ENCODE measurements at places on chromosomes 7 and 10.

DNA sequence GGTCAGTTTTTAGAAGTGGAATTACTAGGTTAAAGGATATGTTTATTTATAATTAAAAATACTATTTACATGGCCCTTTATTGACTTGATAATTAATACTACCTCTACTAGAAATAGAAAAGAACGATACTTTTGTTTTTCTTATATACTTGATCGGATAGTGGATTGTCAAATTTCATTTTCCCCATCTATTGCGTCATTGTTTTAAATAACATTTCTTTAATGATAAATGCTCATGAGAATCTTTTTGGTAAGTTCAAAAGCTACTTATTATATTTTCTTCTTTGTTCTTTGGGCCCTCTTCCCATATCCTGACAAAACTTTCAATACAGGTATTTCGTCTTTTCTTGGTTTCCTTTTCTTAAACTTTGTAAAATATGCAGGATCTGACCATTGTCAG is 392.4 kb downstream of the PHF14 start:
- DNase-seq, result no peak

DNA sequence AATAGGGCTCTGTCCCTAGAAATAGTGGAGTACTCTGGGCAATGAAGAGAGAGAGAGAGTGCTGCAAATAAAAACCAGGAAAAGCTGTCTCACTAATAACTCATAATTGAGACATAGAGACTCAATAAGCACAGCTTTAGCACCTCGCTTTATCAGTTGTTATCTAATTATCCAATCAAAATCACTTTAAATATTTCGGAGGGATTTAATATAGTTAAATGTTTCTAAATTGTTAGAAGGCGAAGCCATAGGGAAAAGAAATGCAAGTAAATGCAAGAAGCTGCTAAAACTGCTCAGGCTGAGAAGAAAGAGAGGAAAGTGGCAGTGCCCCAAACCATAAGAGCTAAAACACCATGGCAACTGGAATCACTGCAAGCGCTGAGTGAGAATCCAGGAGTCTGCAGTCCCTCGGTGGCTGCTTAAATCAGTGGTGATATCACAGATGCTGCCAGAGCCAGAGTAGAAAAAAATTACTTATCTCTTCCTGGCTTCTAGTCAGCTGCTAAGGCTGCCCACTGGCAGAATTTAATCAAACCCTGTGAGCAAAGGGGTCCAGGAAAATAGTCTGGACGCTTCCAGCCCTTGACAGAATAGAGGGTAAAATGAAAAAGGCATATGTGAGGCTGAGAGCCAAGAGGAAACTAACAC is 150.4 kb upstream of the CHRM2 start:
- no peak for DNase-seq

- DNase-seq, result no peak
These were observed 60.7 kb upstream of the SLC13A1 start for GRCh38 chr7:123260428-123260960.

DNA sequence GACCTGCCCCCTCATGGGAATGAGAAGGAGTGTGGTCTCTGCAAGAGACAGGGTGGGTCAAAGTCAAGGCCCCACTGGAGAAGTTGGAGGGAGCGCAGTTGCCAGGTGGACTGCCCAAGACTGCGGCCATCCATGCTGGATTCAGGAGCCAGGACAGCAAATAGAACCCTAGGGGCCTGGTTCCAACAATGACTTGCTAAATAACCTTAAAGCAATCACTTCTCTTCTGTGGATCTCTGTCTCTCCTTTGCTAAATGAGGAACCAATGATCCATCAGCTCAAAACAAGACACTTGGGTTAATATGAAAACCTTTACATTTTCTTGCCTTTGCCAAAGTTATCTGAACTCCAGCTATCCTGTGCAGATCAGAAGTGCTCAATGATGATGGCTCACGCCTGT is 12.6 kb upstream of the YWHAG start:
- DNase-seq, result no peak

- DNase-seq, result no peak
These were observed 61.7 kb downstream of the PWWP2B start for GRCh38 chr10:132458586-132459300.

GRCh38 chr7:17952387-17952786 is 12.1 kb upstream of the SNX13 start:
- DNase-seq, result no peak

Measured in DMS153 (cell line).